ENCODE measurements at places on chromosomes 4 and X.

DNA sequence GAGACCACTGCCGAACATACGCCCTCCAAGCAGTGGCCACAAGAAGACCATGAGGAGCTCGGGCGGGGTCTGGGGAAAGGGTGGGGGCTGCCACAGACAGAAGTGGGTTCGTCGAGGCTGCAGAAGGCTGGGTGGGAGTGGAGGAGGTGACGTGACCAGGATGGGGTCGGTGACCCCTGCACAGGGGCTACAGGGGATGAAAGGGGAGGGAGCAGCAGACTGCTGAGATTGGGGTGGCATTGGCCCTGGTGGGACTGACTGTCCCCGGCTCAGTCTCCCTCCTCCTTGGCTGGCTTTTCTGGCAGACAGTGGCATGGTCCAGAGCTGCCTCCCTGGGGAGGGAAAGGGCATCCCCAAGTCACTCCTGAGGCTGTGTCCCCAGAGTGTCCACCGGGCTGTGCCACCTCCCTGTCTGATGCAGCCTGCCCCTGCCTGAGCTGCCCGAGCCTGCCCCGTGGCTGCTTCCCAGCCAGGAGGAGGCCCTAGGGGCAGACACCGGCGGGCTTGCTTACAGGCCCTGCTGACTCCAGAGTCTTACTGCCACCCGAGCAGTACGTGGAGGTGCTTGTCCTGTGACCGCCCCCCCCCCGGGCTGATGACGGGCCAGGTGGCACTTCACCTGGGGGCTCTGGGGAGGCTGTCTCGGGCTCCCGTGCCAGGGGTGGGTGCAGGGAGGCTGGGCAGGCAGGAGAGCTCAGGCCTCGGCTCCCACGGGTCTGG is 7.2 kb downstream of the SH3BP2 start:
- DNase-seq: no peak

- no peak for DNase-seq
These were observed 942.2 kb downstream of the TRAM1L1 start for GRCh38 chr4:116143198-116143597.

DNA sequence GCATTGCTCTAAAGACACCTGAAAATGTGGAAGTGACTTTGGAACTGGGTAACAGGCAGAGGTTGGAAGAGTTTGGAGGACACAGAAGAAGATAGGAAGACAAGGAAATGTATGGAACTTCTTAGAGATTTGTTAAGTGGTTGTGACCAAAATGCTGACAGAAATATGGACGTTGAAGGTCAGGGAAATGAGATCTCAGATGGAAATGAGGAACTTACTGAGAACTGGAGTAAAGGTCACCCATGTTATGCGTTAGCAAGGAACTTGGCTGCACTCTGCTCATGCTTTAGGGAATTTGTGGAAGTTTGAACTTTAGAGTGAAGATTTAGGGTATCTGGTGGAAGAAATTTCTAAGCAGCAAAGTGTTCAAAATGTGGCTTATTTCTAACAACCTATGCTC is 99.4 kb downstream of the FAM13A start:
- DNase-seq: no peak

DNA sequence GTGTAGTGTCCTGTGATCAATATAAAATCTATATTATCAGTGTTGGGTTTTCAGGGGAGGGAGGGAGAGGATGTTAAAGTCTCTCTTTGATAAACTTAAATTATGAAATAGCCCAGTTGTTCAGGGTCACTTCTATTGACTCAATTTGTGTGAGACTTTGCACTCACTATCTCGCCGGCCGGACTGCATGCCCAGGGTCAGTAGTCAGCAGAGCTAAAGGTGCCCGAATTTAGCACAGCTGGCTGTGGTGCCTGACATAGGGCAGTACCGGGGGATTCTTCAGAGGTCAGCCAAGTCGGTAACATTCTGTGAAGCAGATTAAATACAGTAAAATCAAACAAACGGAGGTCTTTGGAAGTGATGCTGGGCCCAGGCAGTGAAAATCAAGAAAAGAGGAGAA is 19.2 kb downstream of the GABRQ start:
- no peak for DNase-seq

DNA sequence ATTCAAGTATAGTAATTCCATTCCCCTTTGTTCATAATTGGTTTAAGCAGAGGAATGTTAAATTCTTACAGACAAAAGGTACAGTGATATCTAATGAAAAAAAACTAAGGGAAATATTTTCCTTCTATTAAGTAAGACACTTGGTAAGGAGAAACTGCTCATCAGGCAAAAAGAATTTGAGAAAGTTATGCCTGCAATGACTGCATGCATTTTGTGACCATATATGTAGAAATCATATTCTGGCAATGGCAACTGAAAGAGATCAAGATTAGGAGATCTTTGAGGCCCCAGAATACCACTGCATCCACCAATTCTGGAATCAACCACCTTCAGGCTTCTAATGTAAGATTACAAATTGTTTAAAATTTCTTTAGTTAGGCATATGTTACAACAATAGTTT is 364.8 kb downstream of the PCDH10 start:
- no peak for DNase-seq

DNA sequence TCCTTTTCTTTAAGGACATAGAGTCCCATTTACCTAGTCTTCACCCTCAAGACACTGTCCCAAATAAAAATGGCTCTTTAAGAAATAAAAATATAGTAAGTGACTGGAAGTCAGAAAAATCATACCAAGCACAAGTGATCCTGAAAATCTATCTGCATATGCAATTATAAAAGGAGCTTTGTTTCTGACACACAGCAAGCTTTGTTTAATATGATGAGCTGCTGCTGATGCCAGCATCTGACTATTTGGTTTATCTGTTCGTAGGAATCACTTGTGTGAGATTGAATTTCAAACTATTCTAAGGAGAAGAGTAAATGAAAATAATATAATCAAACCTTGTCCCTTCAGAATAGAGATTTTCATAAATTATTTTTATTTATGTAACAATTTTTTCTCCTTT is 332.4 kb downstream of the PCDH7 start:
- no peak for DNase-seq

- DNase-seq: no peak
These were observed at the start of gene GASK1B for GRCh38 chr4:158172261-158173258. GASK1B (minus strand) TSS chr4:158173025; CDS start chr4:158171375, 1,650 bp downstream.

- no peak for DNase-seq
These were observed 224.5 kb upstream of the CENPE start for GRCh38 chr4:103422467-103423219.

DNA sequence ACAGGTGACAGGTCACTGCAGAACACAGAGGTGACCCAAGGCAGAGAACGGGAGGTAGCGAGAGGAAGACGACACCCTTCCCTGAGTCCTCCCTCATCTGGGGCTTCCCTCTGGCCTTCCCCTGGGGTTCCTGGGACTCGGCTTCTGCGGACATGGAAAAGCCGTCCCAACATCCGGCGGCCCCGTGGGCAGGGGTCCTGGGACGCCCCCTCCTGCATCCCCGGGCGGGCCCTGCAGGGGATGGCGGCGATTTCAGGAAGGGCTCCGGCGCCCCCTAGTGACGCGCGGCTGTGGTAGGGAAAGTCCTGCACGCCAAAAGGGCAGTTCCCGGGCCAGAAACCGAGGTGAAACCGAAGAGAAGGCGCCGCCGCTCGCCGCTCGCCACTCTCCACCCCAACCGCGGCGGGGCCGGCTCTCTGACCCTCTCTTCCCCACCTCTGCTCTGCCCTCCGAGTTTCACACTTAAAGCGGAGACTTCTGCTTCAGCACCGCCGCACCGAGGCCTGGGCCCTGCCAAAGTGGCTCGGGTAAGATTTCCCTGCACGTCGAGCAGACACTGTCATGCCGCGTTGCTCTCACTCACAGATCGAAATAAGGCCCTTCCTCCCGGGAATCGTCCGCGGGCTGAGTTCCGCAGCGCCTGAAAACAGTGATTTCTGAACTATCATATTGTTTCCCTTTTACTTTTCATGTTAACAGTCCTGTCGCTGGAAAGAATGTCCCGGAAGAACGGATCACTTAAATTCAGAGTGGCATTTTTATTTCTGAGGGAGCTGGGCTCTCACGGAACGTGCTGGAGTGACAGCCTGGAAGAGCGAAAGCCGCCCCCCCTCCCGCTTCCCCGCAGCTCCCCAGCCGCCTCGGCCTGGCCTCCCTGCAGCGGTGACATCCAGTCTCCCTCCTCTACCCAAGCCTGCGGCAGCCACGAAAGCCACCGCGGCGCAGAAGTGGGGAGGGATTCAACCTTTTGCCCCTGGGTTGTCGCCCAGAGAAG is 110.6 kb downstream of the DCTD start:
- DNase-seq: peak; percentile 29

- DNase-seq: no peak
These were observed 188.4 kb downstream of the SLC7A11 start for GRCh38 chr4:138053641-138054301.

- DNase-seq: peak; percentile 55
These were observed 8.3 kb upstream of the DAPP1 start for GRCh38 chr4:99808260-99808857.

DNA sequence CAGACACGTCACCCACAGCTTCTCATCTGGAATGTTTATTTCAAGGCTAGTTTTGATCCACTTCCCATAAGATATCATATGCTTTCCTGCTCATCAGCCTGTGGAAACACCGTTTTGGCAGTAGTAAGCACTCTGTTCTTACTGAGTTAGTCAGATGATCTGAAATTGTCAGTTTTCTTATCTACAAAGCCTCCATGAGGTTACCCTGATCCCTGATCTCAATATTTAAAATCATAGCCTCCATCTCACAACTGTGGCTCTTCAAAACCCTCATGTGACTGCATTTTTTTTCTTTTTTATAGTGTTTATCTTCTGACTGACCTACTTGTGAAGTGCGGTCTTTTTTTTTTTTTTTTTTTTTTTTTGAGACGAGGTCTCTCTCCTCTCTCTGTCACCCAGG is 22.7 kb downstream of the BST1 start:
- DNase-seq: no peak

GRCh38 chr4:54695788-54696187 is 38.0 kb downstream of the KIT start:
- no peak for DNase-seq

DNA sequence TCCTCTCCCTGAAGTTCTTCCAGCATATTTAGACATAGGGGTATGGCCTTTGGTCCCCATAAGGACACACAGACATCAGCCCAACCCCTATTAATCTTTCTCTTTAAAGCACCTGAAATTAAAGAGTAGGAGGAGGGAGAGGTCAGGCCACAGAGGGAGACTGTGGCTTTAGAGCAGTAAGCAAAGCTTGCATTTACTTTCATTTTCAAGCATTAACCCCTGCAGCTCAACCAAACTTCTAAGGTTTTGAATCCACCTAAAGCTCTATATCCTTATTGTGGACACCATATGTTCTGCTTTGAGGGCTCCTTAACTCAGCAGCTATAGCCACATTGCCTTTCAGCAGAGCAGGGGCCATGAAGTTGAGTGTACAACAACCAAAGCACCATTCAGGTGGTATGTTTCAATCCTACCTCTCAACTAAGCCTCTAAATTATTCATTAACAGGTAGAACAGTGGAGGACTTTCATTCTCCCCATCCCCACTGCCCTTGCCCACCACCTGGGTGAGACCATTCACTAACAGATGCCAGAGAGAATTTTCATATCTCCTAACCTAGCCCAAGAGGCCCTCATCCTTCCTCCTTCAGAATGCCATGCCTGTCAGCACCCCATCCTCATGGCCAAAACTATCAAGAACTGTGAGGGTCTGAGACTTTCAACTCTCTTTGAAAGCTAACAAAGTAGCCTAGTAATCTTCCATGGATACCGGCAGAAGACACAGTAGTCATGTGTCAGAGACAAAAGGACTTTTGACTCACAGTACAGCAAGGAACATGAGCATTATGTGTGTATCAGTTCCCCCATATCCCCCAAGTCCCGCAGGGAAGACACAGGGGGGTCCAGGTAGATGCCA is 20.8 kb downstream of the LIN54 start:
- DNase-seq: no peak

- DNase-seq: no peak
These were observed 21.1 kb downstream of the KLHL5 start for GRCh38 chr4:39083164-39083563.

DNA sequence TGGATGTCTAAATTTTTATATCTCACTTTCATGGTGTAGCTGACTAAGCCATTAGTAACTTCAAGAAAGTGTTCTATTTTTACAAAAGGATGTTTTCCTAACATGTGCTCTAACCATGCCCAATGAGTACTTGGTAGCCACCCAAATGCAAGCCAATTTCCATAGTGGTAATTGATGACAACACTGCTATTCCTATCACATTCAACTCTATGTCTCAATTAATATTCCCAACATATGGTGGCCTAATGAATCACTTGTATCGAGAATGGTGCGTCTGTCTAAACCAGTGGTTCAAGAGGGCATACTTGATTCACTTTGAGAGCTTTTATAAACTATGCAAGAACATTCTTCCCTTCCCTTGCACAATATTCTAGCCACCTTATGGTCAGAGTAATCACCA is 112.9 kb upstream of the GPRIN3 start:
- no peak for DNase-seq

GRCh38 chr4:9999956-10000561 is 21.2 kb downstream of the SLC2A9 start:
- DNase-seq: no peak

DNA sequence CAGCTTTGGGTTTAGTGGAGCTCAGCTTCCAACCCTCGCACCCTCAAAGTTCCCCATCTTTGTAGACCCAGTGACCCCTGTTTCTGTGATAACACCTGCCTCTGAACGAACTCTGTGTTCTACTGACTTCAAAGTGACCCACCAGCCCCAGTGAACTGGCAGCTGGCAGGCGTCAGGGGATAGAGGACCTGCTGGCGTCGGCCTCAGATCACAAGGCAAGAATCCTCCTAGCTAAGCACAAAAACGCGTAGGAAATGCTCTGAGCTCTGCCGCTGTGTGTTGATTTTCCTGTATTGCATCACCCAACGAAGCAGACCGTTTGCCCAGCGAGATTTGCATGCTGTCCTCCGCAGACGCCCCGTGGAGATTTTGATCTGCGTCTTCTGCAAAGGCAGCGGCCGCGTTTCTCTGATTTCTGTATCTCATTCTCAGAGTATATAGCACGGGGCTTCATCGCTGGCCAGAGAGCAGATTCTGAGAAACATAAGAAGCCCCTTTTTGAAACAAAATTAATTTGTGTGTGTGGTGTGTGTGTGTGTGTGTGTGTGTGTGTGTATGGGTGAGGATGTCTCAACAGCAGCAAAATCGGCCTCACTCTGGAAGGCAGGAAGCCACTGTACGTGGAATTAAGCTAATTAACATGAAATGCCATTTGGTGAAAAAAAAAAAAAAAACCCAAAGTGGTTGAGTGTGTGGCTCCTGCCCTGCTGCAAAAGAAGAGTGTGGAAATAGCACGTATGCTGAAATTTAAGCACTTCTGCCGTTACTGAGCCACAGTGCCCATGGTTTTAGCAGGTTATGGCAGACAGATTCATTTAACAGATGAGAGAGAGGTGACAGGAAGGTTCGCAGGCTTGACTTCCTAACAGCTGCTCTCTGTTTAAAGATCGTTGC is 29.2 kb upstream of the ASMTL start:
- peak; percentile 68 for DNase-seq

- no peak for DNase-seq
These were observed 137.5 kb downstream of the COMMD8 start for GRCh38 chr4:47326025-47326424.

DNA sequence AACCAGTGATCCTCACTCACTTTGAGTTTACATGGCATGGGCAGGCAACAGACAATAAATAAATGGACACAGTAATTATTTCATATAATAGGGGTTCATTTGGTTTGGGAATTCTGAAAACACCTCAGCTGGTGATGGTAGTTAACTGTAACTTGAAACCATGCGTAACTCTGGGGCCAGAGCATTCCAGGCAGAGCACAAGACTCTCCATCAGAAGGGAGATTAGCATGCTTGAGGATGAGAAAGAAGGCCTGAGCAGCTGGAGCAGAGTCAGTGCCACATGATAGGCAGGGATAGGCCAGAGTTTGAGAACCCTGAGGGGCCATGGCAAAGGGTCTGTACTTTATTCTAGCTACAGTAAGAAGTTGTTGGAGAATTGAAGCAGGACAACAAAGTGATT is 56.3 kb upstream of the CXCL8 start:
- DNase-seq: no peak
